Spinal cord (tissue), 10 donors: ENCODE measurements at places on chromosomes 3 and 15. TPM values are rescaled to one million over a fixed set of nuclear protein-coding genes. Genes with fewer than 3 reads are reported as not detected.

The CILP gene
- polyA plus RNA-seq = 1.2 TPM

The GOLGA8J gene
- polyA plus RNA-seq = 2.5 TPM

The ACTRT3 gene
- 2.2 TPM for polyA plus RNA-seq

The CFAP44 gene
- 22.2 TPM for polyA plus RNA-seq

The WDR5B gene
- polyA plus RNA-seq = 7.5 TPM
